ENCODE measurements at places on chromosomes 7 and 10.

GRCh38 chr7:47597379-47597778, 15.5 kb upstream of the TNS3 start:
- no peak for DNase-seq

DNA sequence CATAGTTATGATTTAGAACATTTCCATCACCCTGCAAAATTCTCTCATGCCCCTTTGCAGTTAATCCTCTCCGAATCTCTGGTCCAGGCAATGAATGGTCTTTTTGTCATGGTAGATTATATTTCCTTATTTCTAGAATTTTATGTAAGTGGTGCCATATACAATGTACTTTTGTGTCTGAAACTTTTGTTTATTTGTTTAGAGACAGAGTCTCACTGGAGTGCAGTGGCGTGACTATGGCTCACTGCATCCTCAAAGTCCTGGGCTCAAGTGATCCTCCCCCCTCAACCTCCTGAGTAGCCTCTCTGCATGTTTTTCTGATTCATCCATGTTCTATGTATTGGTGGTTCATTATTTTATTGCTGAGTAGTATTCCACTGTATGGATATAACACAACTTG, 23.2 kb upstream of the PDK4 start:
- no peak for DNase-seq

GRCh38 chr7:139887992-139888481, 59.0 kb downstream of the TBXAS1 start:
- no peak for DNase-seq

DNA sequence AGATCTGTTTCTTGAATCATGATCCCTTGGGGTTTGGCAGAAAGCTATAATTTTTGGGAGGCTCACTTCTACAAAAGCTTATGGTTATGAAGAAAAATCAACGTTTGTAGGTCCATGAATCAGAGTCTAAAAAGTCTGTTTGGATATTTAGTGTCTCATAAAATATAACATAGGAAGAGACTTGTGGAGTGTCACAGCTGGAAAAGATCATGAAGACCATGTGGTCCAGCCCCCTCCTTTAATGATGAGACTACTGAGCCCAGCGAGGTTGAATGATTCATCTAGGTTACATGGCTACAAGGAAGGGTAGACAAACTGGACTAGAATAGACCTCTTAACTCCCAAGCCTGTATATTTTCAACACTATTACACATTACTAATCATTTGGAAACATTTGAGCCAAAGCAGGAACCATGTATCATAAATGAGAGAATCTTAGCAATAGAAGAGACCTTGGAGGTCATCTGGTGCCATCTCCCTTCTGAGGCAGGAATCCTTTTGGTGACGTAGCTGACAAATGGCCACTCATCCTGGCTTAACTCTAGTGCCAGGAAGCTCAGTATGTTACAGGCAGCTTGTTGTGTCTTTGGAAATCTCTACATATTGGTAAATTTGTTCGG, 152.5 kb downstream of the CREB5 start:
- no peak for DNase-seq

DNA sequence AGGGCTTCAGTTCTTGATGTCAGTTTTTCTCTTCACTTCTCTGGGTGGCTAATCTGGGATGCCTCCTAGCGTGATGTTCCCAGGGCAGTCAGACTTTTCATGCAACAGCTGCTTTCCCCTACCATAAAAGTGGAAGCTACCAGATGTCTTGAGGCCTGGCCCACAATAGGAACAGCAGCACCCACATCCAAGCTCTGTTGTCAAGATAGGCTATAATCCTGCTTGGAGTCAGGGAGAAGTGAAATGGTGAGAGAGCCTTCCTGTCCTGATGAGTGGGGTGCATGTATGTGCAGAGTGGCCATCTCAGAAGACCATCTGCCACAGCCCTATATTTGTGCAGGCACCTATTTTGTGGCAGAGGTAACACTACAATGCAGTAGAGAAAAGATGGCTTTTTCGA, 108.0 kb downstream of the HTR5A start:
- DNase-seq = no peak

GRCh38 chr10:113754768-113755167, 3.3 kb downstream of the PLEKHS1 start:
- DNase-seq = no peak

GRCh38 chr10:34001087-34001580, 666.7 kb upstream of the NRP1 start:
- no peak for DNase-seq

GRCh38 chr10:36171953-36172940, 530.2 kb upstream of the FZD8 start:
- DNase-seq = no peak

DNA sequence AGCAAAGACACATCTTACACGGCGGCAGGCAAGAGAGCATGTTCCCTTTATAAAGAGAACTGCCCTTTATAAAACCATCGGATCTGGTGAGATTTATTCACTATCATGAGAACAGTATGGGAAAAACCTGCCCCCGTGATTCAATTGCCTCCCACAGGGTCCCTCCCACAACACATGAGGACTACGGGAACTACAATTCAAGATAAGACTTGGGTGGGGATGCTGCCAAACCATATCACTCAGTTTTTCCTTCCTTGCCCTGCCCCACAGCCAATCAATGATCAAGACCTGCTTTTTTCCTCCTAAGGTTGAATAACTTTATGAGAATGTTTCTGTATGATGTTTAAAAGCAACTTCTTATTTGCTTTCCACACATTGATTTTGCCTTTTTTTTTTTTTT, 3.1 kb upstream of the PTPRE start:
- no peak for DNase-seq

DNA sequence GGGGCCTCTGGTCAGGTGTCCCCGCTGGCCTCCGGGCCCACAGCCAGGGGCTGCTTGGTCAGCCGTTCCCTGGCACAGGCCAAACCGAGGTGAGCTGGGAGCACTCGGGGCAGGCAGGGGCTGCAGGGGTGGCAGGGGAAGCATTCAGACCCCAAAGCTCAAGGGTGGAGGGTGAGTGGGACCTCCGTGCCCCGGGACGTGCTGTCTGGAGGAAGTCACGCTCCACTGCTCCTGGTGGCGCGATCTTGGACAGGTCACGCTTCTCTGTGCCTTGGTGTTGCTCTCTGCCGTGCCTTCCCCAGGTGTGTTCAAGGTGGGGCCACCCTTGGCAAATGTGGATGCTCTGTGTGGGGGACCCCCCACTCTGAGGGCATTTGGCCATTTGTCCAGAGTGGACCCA, 24.6 kb upstream of the ELFN1 start:
- DNase-seq = no peak

GRCh38 chr7:25382869-25383268, 154.6 kb upstream of the NPVF start:
- no peak for DNase-seq

DNA sequence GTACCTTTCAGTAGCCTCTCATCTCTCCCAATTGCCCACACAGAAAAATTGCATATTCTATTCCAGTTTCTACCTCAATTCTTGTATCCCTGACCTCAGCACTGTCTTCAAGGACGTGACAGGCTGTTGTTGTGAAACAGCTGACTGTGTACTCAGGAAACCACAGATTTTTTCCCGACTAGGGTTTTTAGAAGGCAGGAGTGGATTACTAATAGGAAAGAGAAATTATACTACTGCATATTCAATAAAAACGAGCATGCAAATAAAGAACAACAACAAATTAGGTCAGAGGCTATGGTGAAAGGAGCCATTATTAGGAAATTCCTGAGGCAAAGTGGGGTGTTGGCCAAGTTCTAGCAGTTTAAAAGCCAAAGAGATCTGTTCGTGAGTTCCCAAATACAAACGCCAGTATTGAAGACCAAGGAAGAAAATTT, 93.4 kb downstream of the DOCK4 start:
- no peak for DNase-seq

DNA sequence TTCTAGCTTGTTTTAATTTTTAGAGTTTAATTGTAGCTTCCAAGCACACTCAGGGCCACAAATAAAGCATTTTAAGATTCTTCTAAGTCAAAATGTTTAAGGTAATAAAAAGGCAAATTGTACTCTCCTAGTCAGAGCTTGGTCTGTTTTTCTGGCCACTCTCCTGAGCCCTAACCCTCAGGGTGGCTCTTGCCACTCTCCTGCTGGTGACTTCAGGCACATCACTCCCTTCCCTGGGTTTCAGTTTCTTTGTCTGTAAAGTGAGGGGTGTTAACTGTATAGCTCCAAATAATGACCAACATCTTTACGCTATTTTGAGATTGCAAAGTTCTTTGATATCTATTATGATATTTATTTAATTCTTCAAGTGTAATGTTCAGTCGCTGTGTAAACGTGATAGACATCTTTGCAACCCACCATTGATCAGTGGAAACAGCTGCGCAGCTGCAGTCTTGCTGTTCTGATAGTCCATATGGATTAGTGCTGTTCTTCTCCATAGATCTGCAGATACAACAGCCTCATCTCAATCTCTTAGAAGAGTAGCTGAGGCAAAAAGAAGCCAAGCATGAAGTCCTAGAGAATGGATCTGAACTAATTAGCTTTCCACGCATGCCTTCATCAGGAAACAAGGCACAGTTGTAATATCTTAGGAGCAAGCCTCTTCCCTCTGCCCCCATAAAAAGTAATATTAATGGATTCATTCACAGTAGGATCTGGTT, 189.9 kb downstream of the PLPP4 start:
- DNase-seq = no peak

- no peak for DNase-seq
These were observed 16.7 kb upstream of the HMX3 start for GRCh38 chr10:123119081-123119480.

GRCh38 chr10:127897177-127897576, 4.4 kb upstream of the CLRN3 start:
- no peak for DNase-seq

GRCh38 chr7:29811586-29811985, 5.3 kb downstream of the WIPF3 start:
- no peak for DNase-seq

GRCh38 chr7:105354383-105354782, 34.3 kb downstream of the SRPK2 start:
- no peak for DNase-seq

DNA sequence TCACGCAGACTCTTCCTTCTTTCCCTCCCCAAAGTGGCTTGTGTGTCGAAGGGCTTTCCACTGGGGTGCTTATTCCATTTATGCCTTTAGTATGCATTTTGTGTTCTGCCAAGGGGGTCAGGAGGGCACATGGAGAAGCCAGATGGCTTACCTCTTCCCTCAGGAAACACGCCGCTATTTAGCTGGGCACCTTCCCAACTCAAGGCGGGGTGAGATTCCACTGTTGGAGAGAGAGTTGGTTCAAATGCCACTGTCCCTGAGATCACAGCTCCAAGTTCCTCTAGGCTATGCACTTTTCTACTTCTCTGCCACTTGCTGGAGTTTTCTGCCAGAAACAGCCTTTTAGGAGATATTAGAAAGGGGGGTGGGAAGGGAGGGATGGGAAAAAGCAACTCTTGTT, 1091.8 kb downstream of the LRMDA start:
- no peak for DNase-seq
